ENCODE measurements at places on chromosomes 1 and 21.

GRCh38 chr1:172545396-172546004, 12.6 kb downstream of the SUCO start:
- DNase-seq = no peak

- peak; percentile 42 for DNase-seq
These were observed 594 bp downstream of the LUZP1 start for GRCh38 chr1:23168079-23168444.

- no peak for DNase-seq
These were observed 34.0 kb downstream of the FH start for GRCh38 chr1:241485554-241485992.

GRCh38 chr1:61247881-61248752, 165.8 kb downstream of the NFIA start:
- DNase-seq = no peak

DNA sequence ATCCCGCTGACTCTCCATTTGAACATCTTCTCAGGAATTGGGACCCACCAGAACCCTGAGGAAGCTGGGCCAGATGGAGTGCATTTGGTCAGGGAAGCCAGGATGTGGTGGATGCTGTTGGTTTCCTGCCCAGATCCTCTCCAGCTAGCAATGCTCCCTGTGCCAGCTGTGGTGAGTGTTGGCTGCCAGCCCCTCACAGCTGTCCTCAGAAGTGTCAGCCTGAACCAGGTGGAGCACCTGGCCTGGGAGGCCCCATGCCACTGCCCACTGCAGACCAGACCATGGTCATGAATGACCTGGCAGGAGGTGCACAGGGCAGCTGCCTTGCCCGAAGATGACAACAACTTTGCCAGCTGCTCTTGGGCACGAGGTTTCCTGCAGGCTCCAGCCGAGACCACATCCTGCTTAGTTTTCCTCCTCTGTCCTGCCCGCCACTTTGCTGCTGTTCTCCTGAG, 54.4 kb downstream of the PRSS38 start:
- no peak for DNase-seq

DNA sequence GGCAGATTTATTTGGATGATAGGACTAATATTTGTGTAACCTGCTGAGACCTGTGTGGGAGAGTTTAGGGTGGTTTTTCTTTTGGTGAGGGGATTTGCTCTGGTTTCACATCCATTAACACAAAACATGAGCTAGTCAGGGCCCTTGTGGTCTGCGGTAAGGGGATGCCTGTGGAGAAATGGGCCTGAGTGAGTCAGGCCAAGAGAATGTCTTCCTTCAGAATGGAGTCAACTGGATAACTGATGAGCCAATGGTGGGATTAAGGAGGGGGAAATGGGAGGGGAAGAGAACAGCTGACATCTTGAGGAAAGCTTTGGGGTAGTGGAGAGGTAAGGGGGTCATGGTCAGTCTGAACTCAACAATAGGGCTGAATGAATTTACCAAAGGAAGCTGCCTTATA, 13.9 kb downstream of the WNT2B start:
- no peak for DNase-seq

DNA sequence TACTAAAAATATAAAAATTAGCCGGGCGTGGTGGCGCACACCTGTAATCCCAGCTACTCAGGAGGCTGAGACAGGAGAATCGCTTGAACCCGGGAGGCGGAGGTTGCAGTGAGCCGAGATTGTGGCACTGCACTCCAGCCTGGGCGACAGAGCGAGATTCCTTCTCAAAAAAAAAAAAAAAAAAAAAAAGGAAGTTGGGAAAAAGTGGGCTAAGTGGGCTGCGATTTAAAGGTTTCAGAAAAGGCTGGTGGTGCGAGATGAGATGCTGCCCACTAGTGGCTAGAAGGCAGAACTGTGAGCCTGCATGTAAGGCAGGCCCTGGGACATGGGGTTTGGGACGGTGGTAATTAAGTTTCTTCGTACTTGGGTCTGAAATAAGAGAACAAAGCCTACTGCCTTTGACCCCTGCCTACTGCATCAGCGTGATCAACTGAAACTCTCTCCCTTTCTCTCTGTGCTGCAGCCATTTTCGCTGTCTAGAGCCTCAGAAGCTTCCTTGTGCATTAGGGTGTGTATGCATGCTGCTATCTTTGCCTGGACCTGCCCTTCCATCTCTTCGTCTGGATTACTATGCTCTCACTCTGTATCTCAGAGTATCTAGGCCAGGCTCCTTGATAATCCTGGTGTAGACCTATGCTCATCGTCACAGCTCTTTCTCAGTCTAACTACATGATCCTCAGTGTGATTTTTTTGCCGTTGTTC, 12.4 kb downstream of the FMOD start:
- DNase-seq = peak; percentile 65

DNA sequence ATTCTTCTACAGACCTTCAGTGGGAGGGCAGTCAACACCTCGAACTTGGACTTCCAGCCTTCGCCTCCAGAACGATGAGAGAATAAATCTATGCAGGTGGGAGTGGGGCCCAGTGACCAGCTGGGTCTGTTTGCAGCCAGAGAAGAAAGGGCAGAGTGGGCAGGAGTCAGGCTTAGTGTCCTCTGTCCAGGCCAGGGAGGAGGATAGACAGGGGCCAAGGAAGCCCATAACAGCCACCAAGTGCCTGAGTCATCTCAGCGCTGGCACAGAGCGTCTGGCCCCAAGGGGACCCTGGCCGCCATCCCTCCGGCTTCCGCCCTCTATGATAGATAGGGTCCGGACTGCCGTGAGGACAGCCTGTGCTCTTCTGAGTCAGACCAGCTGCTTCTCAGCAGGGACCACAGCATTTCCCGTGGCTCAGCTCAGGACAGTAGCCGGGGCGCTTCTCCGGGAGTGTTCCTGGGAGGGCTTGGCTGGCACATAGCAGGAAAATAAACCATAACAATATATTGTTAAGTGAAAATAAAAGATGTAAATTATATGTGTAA, 133.1 kb upstream of the C1orf174 start:
- DNase-seq = no peak

- DNase-seq = no peak
These were observed 95.0 kb downstream of the SUSD4 start for GRCh38 chr1:223269006-223269405.

GRCh38 chr1:226492426-226493137, 56.0 kb upstream of the STUM start:
- DNase-seq = no peak

- no peak for DNase-seq
These were observed 30.3 kb upstream of the RGS16 start for GRCh38 chr1:182634306-182635072.

GRCh38 chr1:31348449-31348848, 24.4 kb downstream of the FABP3 start:
- no peak for DNase-seq

DNA sequence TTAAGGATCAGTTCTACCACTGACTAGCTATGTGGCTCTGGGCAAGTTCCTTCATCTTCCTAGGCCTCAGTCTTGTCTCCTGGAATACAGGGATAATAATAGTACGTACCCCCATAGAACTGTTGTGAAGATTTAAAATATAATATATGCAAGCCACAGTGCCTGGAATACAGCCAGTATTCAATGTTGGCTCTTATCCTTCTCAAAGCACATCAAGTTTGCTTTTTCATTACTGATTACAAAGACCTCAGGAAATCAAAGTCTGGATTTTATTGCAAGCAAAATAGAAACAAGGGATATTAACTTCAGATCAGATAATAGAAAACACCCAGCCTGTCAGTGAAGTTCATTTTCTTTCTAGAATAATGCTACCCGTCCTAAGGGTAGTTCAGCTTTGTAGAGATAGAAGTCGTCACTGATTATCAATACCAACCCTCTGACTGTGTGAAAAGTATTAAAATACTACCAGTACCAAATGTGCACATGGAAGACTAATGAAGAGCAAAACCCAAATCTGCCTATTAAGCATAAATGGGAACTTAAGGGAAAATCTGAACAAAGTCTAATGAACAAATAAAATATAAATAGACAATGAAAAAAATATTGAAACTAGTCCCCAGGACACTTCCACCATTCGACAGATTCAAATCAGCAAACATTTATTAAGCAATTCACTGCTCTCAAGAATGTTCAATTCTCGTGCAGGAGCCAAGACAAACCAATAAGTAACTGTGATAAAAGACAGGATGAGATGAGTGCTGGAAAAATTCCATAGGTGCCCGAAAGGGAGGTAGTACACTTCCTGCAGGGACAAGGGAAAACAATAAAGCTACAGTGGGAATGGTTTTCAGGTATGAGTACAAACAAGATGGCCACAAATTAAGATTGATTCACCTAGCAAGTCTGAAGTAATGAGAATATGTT, 206.2 kb downstream of the SMYD3 start:
- no peak for DNase-seq

DNA sequence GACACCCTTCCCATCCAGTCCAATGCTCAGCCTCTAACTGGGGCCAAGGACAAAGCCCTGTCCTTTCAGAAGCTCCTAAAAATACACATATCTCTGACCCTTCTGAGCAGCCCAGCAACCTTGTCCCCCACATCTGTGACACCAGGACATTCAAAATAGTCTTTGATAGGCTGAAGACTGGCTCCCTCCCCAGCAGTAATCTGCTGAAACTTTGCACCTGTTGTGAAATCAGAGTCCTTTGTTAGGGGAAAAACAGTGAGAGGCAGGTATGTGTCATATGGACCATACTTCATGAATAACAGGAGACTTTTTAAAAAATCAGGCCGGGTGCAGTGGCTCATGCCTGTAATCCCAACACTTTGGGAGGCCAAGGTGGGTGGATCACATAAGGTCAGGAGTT, 82.4 kb upstream of the VAMP3 start:
- DNase-seq = no peak

DNA sequence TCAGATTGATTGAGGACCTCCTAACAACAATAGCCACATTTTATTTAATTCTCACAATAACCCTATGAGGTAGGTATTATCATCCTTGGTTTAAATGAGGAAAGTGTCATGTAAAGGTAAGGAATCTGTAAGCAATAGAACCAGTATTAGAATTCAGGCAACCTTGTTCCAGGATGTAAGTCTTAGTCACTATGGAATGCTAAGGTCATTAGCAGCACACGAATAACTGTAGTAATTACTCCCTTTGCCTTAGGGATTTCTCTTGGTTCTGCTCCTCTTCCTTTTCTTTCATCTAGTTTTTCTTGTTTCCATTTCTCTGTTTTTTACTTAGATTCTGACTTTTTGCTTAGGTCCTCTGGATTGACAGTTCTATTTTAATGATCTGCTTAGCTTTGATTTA, 23.1 kb upstream of the ATP6V1G3 start:
- DNase-seq = no peak

DNA sequence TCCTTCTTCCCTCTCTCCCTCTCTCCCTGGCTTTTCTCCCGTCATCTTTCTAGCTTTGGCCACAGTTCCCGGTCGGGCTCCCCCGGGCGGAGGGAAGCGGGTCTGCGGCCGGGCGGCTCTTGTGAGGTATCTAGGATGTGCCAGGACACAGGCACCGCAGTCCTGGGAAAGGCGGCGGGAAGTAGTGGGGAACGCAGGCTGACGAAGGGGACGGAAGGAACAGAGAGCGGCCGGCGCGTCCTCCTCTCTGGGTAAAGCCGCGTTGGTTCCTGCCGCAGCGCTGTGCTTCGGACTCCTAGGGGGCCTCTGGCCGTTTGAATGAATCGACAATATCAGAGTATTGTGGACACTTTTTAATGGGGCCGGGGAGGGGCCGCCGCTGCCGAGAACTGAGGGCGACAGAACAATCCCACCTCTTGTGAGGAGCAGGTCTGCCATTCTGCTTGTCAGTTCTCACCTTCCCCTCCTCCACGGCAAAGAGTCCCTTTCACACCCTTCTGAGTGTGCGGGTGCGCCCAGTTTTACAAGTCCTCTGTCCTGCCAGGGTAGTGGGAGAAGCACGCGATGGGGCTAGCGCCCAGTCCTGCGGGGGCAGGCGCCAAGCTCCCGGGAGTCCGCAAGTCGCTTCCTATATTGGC, 1.2 kb upstream of the LHX9 start:
- peak; percentile 57 for DNase-seq

DNA sequence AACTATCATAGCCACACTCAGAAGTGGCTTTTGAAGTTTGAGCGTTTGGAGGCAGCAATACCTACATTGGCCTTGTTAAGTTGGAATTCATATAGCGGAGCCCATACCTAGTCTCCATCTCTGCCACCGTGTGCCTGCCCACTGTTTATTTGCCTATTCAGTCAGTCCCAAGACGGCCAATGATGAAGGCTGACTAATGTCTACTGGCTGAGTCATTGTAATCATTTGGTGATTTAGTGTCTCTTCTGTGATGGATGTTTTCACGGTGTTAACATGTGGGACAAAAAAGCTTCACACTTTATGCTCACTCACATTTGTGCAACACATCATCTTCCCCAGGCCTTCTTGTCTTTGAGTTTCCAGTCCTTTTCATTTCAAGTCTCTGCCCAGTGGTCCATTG, 92.6 kb upstream of the PBX1 start:
- DNase-seq = no peak

- no peak for DNase-seq
These were observed 338.3 kb downstream of the SIPA1L2 start for GRCh38 chr1:232291681-232292080.

- DNase-seq = no peak
These were observed 125.0 kb upstream of the DMRTA2 start for GRCh38 chr1:50548243-50548642.

DNA sequence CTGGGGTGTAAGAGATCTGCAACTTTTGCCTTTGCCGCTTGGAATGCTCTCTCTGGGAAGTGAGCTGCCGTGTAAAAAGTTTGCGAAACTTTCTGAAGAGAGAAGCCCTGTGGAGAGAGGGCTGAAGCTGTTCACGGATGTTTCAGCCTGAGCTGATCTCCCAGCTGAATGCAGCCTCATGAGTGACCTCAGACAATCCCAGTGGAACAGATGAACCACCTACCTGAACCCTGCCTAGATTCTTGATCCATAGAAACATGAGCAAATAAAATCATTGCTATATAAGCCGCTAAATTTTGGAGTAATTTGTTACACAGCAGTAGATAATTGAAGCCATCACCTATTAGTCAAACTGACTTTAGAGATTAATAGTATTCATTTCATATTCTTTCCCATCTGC, 4.4 kb upstream of the ALG6 start:
- DNase-seq = no peak

GRCh38 chr1:214632091-214632490, 29.1 kb downstream of the CENPF start:
- DNase-seq = no peak

DNA sequence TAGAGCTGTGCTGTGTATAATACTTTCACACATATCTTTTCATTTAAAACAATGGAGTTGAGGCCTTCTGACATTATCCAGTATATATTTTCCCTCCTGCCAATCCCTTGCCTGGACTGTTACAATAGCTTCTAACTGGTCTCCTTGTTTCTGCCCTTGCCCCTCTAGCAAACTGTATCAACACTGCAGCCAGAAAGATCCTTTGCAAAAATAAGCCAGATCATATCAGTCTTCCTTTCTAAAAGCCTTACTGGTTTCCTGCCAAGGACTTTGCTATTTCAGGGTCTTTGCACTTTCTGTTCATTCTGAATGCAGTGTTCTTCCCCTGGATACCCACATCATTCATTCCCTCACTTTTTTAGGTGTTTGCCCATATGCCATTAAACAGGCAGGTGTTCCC, 370.1 kb downstream of the PTBP2 start:
- DNase-seq = no peak

GRCh38 chr1:227922501-227923352, 25.0 kb downstream of the WNT9A start:
- no peak for DNase-seq

GRCh38 chr21:28111151-28111619, 881.5 kb downstream of the LTN1 start:
- DNase-seq = no peak
